ENCODE measurements at places on chromosomes 6 and 20.

DNA sequence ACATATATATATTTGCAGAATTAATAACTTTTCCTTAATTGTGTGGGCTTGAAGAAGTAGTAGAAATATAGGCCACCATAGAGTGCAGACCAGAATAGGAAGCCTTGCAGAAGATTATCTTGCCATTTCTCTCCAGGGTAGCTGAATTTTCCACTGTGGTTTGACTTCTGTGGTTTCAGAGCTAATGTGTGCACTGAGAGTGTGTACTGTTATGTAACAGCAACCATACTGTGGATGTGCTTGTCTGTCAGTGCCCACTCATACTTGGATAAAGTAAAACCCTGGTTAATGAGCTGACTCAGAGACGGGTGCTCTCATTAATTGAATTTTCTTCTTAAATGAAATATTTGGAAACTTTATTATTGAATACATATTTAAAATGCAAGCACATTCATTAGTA, 57.2 kb downstream of the CEP43 start:
- DNase-seq, result no peak

GRCh38 chr6:112310439-112311125, 36.5 kb upstream of the RFPL4B start:
- no peak for DNase-seq

- DNase-seq, result peak; percentile 91
Measured at GRCh38 chr6:134936931-134937330, 13.0 kb downstream of the ALDH8A1 start.

GRCh38 chr6:157376241-157376640, 4.7 kb upstream of the ZDHHC14 start:
- no peak for DNase-seq

DNA sequence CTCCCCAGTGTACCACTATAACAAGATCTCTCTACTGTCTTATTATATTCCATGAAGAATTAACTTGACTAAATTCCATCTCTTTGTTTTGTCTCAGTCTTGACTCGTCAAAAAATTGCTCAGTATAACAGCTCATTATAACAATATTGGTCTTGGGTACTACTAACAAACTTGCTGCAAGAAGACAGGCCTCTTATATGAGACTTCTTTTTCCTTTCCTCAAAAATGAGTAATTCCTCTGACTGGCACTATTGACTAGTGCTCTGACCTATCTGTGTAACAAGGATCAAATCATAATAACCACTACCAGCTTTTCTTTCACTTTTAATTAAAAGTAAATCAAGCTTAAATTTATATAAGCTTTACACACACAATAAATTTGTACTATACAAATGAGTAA, 91.3 kb upstream of the THEMIS start:
- no peak for DNase-seq

DNA sequence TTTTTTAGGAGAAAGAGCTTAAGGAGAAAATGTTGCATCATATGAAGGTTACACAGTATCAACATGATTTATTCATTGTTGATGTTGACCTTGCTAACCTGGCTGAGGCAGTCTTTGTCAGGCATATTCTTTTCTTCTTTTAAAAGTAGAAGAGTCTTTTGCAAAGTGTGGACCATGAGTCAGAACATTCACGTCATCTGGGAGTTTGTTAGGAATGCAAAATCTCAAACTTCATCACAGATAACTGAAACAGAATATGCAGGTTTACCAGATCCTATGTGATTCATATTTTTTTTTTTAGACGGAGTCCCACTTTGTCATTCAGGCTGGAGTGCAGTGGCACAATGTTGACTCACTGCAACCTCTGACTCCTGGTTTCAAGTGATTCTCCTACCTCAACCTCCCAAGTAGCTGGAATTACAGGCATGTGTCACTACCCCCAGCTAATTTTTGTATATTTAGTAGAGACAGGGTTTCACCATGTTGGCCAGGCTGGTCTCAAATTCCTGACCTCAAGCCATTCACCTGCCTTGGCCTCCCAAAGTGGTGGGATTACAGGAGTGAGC, 530.4 kb upstream of the BTBD3 start:
- DNase-seq, result peak; percentile 72

DNA sequence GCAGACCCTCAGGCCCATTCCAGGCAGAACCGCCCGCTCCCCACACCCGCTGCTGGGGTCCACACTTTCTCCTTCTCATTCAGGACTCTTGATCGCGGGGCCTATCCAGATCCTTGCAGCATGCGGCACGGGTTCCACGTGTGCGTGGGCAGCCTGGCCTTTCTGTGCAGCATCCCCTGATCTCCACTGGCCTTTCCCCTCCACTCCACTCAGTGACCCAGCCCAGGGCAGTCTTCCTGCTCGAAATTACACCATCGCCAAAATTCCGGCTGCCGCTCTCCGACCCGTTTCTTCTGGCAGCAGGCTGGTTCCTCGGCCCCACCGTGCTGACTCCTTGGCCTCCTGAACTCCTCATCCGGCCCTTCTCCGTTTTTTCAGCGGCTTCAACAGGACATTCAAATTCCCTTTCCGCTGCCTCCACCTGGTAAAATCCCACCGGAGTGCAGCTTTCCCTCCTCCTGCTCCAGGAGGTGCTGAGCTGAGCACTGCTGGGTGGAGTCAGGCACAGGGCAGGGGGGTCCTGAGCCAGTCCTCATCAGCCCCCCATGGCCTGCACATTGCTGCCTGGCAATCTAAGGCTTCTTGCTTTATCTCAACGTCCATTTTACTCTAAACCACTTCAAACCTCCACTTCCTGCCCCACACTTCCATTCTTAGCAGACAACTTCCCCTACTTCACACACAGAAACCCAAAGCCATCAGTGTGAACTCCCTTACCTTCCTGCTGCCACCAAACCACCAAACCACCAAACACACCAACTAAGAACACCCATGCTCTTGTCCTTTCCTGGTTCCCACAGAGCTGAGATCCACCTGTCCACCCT, 9.0 kb downstream of the SFT2D1 start:
- DNase-seq, result no peak

DNA sequence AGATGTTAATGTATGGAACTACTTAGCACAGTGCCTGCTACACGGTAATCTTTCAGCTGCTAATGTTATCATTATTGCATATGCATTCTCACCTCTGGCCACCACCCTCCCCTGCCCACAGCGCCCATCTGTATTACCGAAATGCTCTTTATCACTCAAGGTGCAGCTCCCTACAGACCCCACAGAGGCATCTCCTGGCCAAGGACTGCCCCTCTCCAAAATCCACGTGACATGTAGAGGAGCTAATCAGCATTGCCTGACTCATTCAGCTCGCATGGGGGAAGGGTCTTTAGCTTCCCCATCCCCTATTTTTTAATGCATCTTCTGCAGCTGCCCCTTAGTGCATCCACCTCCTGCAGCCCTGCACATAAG, 41.8 kb downstream of the SLC22A23 start:
- no peak for DNase-seq

DNA sequence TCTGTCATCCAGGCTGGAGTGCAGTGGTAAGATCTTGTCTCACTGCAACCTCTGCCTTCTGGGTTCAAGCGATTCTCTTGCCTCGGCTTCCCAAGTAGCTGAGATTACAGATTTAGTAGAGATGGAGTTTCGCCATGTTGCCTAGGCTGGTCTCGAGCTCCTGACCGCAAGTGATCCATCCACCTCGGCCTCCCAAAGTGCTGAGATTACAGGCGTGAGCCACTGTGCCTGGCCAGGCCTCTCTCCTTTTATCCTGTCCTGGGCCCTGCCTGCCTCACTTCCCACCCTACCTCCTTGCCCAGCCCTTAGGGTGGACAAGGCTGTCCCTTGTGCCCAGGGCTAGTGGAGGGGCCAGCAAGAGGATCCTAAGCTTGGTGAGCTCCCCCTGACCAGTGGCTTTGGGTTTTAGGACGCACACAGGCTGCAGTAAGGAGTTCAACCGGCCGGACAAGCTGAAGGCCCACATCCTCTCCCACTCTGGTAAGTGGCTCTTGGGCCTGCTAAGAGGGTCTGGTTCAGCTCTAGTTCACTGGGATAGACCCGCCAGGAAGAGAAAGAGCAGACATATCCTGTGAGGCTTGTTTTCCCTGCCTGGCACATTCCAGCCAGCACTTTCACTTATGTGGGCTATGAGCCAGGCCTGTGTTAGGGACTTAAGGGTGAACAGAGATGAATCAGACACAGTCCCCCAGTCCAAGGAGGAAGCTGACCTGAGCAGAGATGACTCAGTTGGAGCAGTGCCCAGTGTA, 21.9 kb upstream of the CHMP4B start:
- DNase-seq, result peak; percentile 83

- no peak for DNase-seq
Measured at GRCh38 chr6:167744681-167745669, 81.7 kb upstream of the AFDN start.

GRCh38 chr6:11685481-11686093, 93.0 kb downstream of the ADTRP start:
- peak; percentile 52 for DNase-seq

DNA sequence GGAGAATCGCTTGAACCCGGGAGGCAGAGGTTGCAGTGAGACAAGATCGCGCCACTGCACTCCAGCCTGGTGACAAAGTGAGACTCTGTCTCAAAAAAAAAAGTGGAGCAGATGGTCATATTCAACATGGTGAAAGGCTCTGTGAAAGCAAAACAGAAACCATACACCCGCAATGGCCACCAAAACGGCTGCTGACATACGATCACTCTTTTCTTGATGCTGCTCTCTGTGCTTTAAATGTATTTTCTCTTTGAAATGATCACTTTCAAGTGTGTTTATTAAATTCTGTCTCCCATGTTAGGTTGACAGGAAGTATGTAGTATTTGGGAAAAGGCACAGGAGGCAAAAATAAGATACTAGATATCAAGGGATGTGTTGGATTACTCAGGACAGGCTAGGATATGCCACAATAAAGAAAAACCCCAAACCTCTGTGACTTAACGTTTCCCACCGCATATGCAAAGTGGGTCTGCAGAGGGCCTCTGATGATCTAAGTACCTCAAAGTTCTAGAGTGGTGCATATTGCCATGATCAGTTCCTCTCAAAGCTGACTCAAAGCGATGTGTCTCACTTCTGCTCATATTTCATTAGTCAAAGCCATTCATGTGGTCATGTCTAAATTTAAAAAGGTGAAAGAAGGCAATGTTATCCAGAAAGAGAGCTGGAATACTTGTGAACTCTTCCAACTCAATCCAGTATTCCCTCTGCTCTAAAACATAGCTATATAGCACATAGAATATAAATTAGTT, 155.1 kb upstream of the SOX4 start:
- DNase-seq, result no peak

DNA sequence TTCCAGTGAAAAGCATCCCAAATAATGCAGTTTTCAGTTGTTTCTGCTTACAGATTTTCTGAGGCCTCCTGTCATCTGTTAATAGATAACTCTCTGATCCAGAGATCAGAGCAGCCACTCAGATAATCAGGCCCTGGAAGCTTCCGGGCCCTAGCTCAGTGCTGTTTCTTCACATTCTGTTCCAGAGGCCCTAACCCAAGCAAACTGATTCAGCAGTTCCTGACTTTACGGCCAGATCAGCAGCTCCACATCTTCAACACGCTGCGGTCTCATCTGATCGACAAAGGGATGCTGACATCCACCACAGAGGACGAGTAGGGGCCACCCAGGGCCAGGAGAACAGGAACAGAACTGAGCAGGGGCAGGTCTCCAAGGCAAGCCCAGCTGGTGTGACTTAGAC, 63.1 kb downstream of the CDS2 start:
- DNase-seq, result no peak

- no peak for DNase-seq
Measured at GRCh38 chr6:5278047-5278446, 16.7 kb downstream of the FARS2 start.

GRCh38 chr6:111823831-111824607, 49.2 kb downstream of the FYN start:
- no peak for DNase-seq

- no peak for DNase-seq
Measured at GRCh38 chr6:145839653-145840052, 25.1 kb upstream of the FBXO30 start.

DNA sequence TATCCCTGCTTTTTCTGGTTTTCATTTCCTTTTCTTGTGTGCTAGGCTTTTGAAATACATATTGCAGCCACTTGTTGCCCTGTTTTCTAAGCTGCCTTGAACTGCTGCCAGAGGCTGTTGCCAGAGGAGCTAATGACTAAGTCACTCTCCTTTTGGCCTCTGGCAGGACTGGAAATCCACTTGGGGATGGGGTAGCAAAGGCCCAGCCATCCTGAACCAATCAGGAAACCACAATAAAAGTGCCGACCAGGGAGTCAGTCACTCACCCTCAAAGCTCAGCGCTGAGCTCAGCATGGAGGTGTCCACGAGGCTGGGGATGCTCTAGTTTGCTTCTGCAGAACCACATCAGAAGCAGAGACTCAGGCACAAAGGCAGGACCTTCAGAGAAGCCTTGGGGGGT, 813.0 kb downstream of the DHX35 start:
- peak; percentile 5 for DNase-seq

GRCh38 chr6:46010270-46010669, 5.4 kb downstream of the CLIC5 start:
- DNase-seq, result no peak

DNA sequence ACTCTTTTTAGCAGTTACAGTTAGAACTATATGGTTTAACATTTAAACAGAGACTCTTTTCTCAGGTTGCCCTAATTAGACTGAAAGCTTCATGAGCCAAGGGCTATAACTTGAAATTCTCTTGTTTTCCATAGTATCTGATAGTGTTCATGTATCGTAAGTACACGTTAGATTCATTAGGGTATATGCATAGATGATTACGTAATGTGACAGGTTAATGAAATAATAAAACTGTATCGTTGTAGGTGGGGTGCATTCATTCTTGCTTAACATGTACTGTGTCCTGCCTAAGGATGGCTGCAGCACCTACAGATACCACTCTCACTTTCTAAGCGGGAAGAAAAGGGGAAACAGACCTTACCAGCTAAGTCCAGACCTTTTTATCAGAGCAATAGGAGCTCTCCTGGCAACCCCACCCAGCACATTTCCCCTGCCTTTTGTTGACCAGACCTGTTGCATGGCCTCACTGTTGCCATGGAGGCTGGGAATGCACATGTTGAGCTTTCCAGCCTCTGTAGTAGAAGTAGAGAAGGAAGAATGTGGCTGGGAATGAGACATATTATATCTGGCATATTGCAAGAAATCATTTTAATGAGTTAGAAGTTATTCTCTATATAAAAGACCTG, 83.0 kb downstream of the MAP3K4 start:
- DNase-seq, result no peak

DNA sequence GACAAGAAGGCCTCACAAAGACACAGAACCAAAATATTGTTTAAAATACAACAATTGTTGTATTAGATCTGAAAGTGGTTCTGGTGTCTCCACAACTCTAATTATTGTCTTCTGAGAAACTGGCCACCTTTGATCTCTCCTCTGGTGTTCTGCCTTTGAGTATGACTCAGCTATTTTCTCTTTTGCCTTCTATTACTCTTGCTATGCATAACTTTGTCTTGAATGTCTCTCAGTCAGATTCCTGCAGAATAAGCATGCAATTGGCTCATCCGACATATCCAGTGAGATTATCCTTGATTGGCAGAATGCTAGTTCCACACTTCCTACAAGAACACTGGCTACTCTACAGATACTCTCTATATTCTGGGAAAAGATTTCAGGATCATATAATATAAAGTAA, 14.3 kb upstream of the EPM2A start:
- DNase-seq, result peak; percentile 63

GRCh38 chr20:3916364-3916763, 27.2 kb downstream of the PANK2 start:
- DNase-seq, result no peak

All from AG04449 (cell line).